Glutamatergic neuron (in vitro differentiated cells): ENCODE measurements at places on chromosomes 7 and 10. TPM values are rescaled to one million over a fixed set of nuclear protein-coding genes. Genes with fewer than 3 reads are reported as not detected.

Gene TM9SF3
- total RNA-seq, result 99.1 TPM

Gene DYDC2
- not detected for total RNA-seq

Gene BHLHA15
- total RNA-seq, result not detected

Gene LAMB1
- total RNA-seq, result 326 TPM

Gene OPN1SW
- not detected for total RNA-seq

DNA sequence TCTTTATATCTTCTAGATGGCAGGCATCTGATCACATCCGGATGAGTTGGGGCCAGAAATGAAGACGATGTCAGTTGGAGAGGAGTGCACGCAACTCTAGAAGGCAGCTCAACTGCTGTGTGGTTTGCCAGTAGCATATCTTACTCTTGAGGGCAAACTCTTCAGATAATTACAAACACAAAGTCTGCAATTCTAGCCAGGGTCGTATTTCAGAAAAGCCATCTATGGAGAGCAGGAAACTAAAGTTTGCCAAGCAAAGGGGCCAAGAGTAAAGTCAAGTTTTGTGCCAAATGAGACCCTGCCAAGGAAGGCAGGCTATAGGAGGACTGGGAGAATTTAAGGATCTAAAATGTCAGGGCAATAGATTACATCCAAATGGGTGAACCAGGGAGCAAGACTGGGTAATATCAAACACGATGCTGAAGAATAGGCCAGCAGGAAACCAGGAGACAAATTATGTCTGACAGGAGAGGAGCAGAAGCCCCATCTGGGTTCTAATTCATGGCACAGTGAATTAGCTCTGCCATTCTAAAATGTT is 312.5 kb upstream of the SEMA3C start:
- DNase-seq, result no peak

- peak; percentile 44 for DNase-seq
These were observed 604 bp upstream of the SHTN1 start for GRCh38 chr10:117005527-117006055.

DNA sequence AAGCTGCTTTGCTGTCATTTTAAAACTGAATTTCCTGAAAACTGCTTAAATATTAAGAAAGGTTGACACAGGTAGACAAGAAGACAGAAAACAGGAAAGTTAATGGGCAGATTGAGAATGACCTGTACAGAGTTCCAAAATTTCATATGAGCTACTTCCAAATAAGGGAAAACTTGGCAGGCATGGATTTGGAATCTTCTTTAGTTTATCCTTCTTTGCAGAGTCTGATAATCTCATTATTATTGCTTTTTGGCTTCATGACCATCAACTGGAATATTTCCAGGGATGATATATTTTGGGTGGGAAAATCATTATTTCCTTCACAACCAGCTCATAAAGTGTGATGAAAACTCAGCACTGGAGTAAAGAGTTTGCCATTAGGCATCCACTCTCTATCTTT is 346.5 kb upstream of the NPVF start:
- DNase-seq, result no peak

DNA sequence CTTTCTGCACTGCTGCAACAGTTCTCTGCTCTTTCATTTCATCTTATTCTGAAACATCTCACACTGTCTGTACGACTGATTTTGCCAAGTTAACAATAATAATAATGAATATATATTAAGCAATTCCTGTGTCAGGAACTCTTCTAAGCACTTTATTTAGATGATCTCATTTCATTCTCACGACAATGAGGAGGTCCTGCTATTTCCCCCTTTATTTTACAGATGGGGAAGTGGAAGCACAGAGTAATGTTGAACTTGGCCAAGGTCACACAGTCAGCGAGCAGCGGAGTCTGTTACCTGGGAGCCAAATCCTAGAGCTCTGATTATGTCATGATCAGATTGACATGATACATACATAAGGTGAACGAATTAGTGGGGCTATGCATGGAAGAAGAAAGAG is 5.8 kb downstream of the MRC1 start:
- DNase-seq, result no peak

- no peak for DNase-seq
These were observed 37.2 kb downstream of the RAPGEF5 start for GRCh38 chr7:22319424-22320403.

DNA sequence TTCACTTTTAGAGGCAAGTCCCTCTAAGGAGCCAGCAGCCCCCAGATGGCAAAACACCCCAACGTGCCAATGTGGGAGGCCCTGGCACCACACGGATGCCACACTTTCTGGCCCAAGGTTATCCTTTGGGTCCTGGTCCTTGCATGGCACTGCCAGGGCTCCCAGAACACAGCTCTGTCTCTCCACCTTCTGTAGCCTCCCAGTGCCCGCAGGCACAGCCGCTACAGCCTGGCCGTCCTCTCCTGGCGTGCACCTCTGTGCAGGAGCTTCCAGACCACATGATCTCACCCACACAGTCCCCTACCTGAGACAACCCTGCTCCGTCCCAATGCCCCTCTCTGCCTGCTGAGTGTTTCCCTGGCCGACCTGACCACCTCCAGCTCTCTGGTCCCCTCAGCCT is 215.0 kb downstream of the TNS3 start:
- DNase-seq, result no peak
